ENCODE measurements at places on chromosomes 2 and 18.

GRCh38 chr2:209094221-209094620 lies 329.6 kb upstream of the MAP2 start:
- no peak for DNase-seq

- DNase-seq = no peak
Observed at GRCh38 chr2:46441838-46442712, 37.3 kb upstream of the TMEM247 start.

DNA sequence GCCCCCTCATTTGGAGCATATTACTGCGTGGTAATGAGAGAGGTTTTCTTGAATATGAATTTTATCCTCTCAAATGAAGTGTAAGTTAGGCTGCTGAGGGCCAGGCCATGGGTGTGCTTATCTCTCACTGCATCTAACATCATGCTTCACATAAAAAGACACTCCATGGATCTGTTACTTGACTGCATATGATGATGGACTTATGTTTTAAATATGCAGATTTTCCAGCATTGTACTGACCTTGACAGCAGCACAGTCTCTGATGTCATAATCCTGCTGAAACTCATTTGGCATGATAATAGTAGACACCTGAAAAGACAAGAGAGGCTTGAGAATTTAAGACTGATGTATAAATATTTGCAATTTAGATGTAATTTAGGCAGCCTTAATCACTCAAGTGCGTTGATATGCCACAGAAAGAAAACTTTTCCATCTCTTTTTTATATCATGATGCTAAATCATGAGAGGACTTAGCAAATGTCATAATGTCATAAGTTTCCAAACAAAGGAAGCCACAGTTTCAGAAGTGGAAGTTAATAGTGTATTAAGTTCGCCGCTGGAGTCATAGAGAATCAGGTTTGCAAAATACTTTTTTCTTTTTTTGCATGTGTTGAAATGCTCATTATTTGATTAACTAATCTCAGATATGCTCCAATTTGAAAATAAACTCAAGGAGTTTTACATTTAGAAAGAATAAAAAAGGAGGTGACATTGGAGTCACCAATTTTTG lies 62.7 kb upstream of the CD302 start:
- no peak for DNase-seq

- DNase-seq = no peak
Observed at GRCh38 chr2:100126201-100126600, 16.2 kb downstream of the AFF3 start.

DNA sequence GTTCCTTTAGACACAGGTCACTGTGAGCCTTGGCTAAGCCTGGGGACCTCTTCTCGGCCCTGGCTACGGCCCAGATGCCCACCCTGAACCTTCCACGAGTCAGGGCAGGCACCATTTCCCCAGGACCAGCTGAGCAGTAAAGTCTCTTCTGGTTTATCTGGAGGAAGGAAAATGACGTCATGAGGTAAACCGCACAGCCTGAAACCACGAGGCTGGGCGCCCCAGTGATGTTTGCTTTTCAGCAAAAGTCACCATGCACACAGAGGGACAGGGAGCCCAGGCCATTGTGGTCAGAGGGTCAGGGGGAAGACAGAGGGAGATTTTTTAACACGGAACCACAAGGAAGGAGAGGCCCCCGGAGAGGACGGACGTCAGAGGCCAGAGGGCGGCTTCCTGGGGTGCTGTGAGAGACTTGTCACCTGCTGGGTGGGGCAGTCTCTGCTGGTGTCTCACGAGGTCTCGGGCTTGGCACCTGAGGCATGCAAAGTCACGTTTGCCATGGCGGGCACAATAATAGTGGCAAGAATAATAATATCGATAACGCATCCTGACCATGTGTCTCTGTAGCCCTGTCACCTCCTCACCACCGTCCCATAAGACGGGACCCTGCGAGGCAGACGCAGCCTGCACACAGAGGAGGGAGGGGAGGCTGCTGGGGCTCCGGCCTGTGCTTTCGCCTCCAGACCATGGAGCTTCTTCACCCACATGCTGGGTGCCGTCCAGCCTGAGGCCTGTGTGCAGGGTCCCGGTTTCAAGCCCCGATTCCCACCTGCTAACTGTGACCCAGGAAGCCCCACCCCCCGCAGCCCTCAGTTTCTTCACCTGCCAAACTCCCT lies 33.2 kb upstream of the FOSL2 start:
- peak; percentile 76 for DNase-seq
